NCI-H1417 (cell line): ENCODE measurements at places on chromosomes 5 and 9.

- no peak for DNase-seq
These were observed 275.0 kb downstream of the PLK2 start for GRCh38 chr5:58184910-58185309.

DNA sequence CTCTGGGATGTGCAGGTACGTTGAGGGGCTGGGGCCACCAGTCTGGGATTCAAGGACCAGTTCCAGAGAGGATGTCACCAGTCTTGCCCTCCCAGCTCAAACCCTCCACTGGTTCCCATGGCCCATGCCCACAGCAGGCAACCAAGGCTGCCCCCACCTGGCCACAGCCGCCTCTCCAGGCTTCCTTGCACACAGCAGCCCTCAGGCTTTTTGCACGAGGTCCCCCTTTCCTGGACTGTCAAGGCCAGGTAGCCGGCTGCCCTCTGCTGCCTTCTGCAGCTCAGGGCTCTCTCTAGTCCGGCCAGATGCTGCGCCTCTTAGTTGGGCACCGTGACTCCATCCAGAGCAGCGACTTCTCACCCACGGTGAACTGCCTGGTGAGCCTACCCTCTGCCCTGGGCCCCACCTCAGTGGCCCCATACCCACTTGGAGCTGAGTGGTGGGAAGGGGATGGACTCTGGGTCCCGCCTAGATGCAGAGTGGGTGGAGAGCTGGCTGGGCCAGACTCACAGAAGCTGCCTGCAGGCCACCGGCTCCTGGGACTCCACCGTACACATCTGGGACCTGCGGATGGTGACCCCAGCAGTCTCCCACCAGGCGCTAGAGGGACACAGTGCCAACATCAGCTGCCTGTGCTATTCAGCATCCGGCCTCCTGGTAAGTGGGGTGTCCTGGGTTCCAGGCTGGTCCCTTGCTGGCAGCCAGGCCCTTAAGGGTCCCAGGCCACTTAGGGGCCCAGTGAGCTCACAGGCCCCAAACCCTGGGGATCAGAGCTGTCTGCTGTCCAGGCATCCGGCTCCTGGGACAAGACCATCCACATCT, 2.9 kb downstream of the WDR38 start:
- DNase-seq = no peak

- no peak for DNase-seq
These were observed 99.6 kb upstream of the TMEM161B start for GRCh38 chr5:88368201-88368600.

- DNase-seq = no peak
These were observed 383.4 kb downstream of the ENC1 start for GRCh38 chr5:74257060-74257527.
